Ascending aorta (tissue), 2 donors: ENCODE measurements at places on chromosomes 16 and 17.

GRCh38 chr17:4165301-4166010 is 22.5 kb downstream of the CYB5D2 start:
- DNase-seq = no peak

GRCh38 chr17:16100737-16101400 is 101.2 kb downstream of the TTC19 start:
- DNase-seq = no peak

DNA sequence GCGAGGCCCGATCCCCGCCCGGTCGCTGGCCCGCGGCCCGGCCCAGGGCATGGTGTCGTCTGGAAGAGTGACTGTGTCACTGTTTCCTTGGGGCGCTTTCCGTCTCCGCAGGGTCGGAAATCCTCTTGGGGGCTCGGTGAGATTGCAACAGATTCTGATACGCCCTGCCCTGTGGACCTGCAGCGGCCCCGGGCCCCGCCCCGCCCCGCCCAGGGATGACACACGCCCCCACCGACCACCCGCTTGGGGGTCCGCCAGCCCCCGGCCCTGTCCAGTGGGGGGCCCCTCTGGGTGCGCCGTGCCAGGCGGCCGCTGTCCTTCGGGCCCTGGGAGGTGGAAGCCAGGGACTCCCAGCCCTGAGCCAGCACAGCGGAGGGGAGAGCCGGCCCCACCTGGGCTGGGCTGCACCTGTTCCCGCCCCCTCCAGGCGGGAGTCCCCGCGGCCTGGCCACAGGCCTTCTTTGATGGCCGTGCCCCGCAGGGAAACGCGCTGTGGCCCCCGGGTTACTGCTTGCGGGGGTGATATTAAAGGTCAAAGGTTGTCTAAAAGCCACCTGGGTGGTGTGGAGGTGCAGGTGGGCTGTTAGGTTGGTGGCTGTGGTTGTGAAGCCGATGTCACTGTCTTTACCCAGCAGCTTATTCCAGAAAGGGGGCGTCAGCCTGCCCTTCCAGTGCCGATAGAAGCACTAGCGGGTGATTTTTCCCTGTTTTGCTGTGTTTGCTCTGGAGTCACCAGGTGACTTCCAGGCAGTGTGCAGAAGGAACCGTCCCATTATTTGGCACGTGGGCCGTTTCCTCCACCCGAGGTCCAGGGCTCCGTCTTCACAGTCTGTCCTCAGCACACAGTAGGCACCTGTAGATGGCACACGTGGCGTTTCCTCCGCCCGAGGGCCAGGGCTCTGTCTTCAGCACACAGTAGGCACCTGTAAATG is 752 bp downstream of the TBC1D24 start:
- no peak for DNase-seq

GRCh38 chr17:4514206-4514605 is 15.5 kb downstream of the SPNS2 start:
- no peak for DNase-seq

DNA sequence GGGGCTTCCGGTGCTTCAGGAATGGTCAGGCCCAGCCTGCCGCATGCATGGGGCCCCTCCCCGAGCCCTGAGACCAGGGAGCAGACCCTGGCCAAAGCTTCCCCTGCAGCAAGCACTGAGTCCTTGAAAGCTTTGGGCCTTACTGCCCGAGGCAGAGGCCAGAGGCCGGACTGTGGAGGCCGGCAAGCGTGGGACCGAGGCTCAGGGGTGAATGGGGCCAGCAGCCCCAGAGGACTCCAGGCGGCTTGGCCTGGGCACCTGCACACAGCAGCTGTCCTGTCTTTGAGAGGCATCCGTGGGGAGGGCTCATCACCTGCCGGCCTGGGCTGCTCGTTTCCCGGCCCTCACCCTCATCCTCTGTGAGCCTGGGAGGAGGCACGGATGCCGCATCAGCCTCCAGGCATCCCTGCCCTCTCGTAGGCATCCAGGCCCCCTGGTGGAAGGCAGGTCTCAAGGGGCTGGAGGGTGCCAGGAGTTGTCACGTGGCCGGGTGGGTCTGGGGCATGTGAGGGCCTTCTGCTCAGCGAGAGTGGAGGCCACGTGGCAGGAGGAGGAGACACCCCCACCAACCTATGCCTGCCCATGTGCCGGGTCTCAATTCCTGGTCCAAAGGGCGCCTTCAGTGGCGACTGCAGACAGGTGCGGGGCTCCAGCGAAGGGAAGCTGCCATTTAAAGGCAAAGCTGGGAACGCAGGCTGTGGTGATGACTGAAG is 31.4 kb downstream of the CACNA1H start:
- no peak for DNase-seq
